Stimulated activated CD4-positive, alpha-beta T cell treated with anti-CD3 and anti-CD28 coated beads, Interleukin-1b, Interleukin-23, amount 100 ng/mL, for 1 hour (primary cell): ENCODE measurements at places on chromosomes 1 and 21.

DNA sequence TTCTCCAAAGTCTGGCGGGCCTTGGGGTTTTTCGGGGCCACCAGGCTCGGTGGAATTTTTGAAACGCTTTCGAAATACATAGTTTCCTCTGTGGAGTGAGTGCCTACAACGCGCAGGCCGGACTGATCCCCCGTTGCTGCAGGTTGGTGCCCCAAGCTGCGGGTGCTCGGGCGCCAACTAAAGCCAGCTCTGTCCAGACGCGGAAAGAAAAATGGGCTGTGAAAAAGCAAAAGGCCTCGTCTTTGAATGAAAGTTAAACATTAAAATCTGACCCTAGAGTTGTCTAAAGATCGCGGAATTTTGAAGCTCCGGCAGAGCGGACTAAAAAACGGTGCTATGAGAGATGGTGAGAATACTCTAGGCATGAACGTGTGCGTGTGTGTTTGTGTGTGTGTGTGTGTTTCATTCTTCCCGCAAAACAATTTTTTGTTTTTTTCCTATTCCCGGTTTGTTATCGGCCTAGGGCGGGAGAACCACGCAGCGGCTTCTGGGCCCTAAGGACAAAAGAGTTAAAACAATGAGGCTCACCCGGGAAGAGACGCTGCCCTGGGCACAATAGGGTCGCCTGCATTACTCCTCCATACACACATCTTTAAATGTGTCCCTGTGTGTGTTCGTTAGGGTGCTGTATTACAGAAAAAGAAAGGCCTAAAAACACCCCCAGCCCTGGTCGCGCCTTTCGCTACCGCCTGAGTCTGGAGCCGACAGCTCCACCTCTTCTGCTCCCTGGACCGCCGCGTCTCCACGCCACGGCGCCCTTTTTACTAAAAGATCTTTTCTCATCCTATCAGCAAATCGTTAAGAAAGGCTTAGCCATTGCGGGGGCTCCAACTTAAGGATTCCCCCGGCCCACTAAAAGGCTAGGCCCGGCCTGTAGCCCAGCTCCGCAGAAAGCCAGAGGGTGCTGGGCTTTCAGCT, 3.2 kb downstream of the TBX15 start:
- DNase-seq = no peak

DNA sequence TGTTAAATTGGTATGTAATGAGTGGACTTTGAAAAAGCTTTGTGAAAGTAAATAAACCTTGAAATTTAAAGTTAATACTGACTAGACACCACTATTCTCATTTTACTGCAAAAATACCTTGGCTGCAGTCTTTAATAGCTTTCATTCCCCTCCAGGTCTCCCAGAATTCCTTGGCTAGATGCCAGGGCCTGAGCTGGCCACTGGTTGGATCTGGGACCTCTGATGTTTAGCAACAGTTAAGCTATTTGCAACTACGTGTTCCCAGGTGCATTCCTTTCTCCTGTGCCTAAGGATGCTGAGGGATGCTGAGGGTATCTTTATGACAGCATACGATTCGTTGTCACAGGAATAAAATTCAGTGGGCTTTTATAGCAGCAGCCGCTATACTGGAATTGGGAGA, 938.7 kb downstream of the TTLL7 start:
- DNase-seq = no peak

GRCh38 chr1:51241119-51241518, 5.0 kb downstream of the RNF11 start:
- DNase-seq = no peak

DNA sequence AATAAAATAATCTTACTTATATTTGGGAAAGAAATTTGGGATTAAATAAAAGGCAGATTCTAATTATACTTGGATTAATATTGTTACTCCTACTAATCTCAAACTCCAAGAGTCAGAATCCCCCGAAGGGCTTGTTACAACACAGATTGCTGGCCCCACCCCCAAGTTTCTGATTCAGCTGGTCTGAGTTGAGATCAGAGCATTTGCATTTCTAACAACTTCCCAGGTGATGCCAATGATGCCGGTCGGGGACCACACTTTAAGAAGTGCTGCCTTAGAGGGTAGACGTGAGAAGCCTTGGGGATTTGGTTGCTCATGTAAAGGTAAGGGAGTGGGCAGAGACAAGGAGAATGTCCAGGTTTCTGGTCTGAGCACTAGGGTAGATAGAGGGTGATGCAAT, 47.2 kb downstream of the FMN2 start:
- no peak for DNase-seq
